ENCODE measurements at places on chromosomes 4 and X. TPM values are rescaled to one million over a fixed set of nuclear protein-coding genes. Genes with fewer than 3 reads are reported as not detected.

- no peaks in the 10 kb centered on the region for H3K4me1 ChIP-seq
- no peak overlapping the region for H3K27ac ChIP-seq
- H3K36me3 ChIP-seq = no peaks in the 10 kb centered on the region
- H3K4me3 ChIP-seq = no peak overlapping the region
- peak; percentile 42 for DNase-seq
- H3K27me3 ChIP-seq = no peaks in the 10 kb centered on the region
Observed at GRCh38 chr4:94127707-94128328, 79.8 kb upstream of the SMARCAD1 start.

- H3K36me3 ChIP-seq = no peaks in the 10 kb centered on the region
- H3K4me1 ChIP-seq = peaks cover 3% of the 10 kb centered on the region
Observed at GRCh38 chrX:153877571-153878261, 8.3 kb downstream of the L1CAM start.

Gene CYTL1
- 0.36 TPM for polyA plus RNA-seq

GRCh38 chr4:141905751-141906150 lies 269.4 kb downstream of the IL15 start:
- H3K27ac ChIP-seq = no peak overlapping the region
- no peak for DNase-seq
- H3K36me3 ChIP-seq = no peaks in the 10 kb centered on the region
- H3K4me1 ChIP-seq = no peaks in the 10 kb centered on the region

GRCh38 chrX:20005883-20006282 lies 15.0 kb upstream of the BCLAF3 start:
- no peak overlapping the region for H3K27ac ChIP-seq
- no peaks in the 10 kb centered on the region for H3K4me1 ChIP-seq
- no peak for DNase-seq
- no peaks in the 10 kb centered on the region for H3K36me3 ChIP-seq

- no peak overlapping the region for H3K27ac ChIP-seq
- DNase-seq = no peak
- no peaks in the 10 kb centered on the region for H3K27me3 ChIP-seq
- no peaks in the 10 kb centered on the region for H3K36me3 ChIP-seq
- no peak overlapping the region for H3K4me3 ChIP-seq
Observed at GRCh38 chrX:56343219-56343618, 111.1 kb downstream of the KLF8 start.

GRCh38 chr4:145583191-145584055 lies 35.8 kb upstream of the MMAA start:
- no peaks in the 10 kb centered on the region for H3K36me3 ChIP-seq
- H3K4me3 ChIP-seq = no peak overlapping the region
- H3K27me3 ChIP-seq = peaks cover 2% of the 10 kb centered on the region
- no peaks in the 10 kb centered on the region for H3K4me1 ChIP-seq
- DNase-seq = no peak

Gene GAGE1
- polyA plus RNA-seq = not detected

DNA sequence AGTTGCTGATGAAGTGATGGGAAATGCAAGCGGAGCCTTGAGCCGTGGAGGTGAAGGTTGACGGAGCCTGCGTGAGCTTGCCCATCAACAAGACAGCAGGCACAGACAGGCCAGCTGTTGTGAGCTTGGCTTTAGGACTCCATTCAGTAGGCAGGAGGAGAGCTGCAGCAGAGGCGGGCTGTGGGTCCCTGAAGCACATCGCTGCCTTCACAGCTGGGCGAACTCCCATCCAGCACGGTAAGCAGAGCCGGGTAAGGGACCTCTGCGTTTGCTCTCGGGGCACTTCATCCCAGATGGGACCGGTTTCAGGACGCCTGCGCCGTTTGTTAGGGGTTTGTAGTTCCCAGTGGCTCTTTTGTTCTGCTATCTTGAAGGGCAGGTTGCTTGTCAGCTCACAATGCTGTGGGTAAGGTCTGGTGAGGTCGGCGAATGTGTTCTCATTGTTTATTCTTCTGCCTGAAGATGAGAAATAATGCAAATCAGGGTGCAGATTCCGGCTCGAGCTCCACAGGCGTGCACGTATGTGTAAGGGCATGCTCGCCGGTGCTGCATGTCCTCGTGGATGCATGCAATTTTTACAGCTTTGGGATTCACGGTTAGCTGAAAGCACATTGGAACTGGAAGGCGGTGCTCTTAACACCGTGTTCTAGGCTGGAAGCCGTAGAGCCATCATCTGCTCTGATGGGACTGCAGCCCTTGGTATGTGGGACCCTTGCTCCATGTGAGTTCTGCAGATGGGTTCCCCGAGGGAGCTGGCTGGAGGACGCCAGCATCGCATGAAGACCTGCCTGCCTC lies 54.6 kb upstream of the CLDN34 start:
- H3K27me3 ChIP-seq = no peaks in the 10 kb centered on the region
- DNase-seq = no peak
- H3K36me3 ChIP-seq = no peaks in the 10 kb centered on the region
- H3K27ac ChIP-seq = no peak overlapping the region
- no peaks in the 10 kb centered on the region for H3K4me1 ChIP-seq
- no peak overlapping the region for H3K4me3 ChIP-seq

- no peaks in the 10 kb centered on the region for H3K36me3 ChIP-seq
- H3K27me3 ChIP-seq = peaks cover 20% of the 10 kb centered on the region
- H3K27ac ChIP-seq = no peak overlapping the region
- H3K4me1 ChIP-seq = no peaks in the 10 kb centered on the region
- peak overlapping the region; percentile 13 for H3K4me3 ChIP-seq
Observed at GRCh38 chr4:6470502-6471306, 1.7 kb downstream of the PPP2R2C start.

DNA sequence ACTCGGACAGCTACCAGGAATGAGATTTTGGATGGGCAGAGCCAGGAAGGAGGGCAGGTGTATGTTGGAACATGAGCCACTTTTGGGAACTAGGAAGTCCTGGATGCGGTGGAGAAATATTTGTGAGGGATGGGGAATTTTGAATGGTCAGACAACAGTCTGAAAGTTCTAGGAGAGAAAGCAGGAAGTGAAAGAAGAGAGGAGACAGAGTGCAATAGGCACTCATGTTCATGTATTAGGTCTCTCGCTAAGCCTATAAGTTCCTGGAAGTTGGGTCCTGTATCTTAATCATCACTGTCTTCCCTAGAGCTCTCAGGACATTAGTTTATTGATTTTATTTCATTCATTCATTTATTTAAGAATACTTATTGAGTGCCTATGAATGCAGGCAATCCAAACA lies 65.7 kb upstream of the CITED1 start:
- no peak overlapping the region for H3K27ac ChIP-seq
- DNase-seq = no peak
- no peaks in the 10 kb centered on the region for H3K4me1 ChIP-seq
- H3K4me3 ChIP-seq = no peak overlapping the region
- H3K27me3 ChIP-seq = no peaks in the 10 kb centered on the region

Gene PDS5A
- polyA plus RNA-seq = 22.7 TPM

GRCh38 chr4:3122081-3122563 lies 47.6 kb downstream of the HTT start:
- H3K4me3 ChIP-seq = no peak overlapping the region
- no peaks in the 10 kb centered on the region for H3K27me3 ChIP-seq
- no peak overlapping the region for H3K27ac ChIP-seq
- DNase-seq = no peak
- no peaks in the 10 kb centered on the region for H3K4me1 ChIP-seq

DNA sequence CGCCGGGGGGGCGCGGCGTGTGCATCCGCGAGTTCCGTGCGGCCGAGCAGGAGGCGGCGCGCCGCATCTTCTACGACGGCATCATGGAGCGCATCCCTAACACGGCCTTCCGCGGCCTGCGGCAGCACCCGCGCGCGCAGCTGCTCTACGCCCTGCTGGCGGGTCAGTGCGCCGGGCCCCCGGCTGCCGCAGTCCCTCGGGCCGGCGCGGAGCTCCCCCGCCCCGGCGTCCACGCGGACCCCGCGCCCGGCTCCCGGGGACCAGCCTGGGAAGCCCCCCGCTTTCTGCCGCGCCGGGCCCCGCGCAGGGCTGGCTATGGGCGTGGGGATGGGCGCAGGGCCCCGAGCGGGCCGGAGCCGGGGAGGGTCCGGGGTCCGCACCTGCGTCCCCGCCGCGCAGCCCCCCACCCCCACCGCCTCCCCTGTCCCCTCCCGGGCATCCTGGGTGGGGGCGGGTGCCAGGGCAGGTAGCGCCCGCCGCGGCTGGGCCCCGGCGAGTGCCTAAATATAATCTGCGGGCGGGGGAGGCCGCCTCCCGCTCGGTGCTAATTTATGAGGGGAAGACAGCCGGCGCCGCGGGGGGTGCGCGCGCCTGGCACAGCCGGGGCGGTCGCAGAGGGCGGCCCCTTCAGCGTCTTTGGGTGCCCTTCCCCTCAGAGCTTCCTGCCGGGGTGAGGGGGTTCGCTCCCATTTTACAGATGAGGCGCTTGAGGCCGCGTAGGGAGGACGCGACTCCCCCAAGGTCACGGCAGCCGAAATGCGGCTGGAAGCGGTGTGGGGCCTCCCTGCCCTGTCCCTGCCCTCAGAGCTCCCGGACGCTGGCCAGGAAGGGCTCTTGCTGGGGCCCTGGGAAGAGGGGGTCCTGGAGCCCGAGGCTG lies 837 bp downstream of the NAT8L start:
- peak; percentile 39 for DNase-seq
- H3K4me3 ChIP-seq = peak overlapping the region; percentile 63
- H3K36me3 ChIP-seq = no peaks in the 10 kb centered on the region

- DNase-seq = no peak
- H3K4me3 ChIP-seq = no peak overlapping the region
- H3K4me1 ChIP-seq = no peaks in the 10 kb centered on the region
- H3K36me3 ChIP-seq = no peaks in the 10 kb centered on the region
- H3K27me3 ChIP-seq = no peaks in the 10 kb centered on the region
Observed at GRCh38 chr4:173073939-173074500, 94.6 kb upstream of the GALNT7 start.

DNA sequence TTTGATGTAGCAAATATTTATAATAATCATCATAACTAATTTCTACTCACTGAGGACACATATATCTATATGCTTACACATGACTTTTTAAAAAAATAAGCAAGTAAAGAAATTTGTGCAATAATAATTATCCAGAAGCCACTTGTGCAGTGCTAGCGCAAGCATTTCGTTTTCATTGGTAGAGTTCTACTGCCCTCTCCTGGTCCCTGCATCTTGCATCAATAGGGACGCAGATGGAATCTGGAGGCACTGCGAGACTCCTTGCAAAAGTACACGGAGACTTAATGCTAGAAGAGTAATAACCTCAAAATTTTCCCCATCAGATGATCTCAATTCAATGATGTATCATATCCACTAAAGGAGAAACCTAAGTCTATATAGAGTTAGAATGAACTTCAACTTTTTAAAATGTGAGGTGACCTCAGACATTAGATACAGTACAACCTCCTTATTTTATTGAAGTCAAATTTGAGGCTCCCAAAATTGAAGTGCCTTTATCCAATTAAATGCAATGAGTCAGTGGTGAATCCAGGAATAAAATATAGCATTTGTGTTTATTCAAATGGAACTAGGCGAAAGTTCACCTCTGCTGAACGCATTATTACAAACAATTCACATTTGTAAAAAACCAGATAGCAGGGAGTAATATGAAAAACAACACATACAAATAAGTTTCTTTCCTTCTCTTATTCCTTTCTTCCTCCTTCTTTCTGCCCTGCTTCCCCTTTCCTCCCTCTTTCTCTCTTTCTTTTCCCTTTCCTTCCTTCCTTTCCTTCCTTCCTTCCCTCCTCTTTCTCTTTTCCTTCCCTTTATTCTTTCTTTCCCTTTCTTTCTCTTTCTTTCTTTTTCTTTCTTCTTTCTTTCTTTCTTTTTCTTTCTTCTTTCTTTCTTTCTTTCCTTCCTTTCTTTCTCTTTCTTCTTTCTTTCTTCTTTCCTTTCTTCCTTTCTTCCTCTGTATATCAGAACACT lies 450.0 kb downstream of the ANKRD50 start:
- H3K36me3 ChIP-seq = no peaks in the 10 kb centered on the region
- no peaks in the 10 kb centered on the region for H3K27me3 ChIP-seq

- no peak within 1 kb of the TSS for H3K27ac ChIP-seq
- DNase-seq = no peak
- no peaks in the 10 kb centered on the region for H3K27me3 ChIP-seq
- no peaks in the 10 kb centered on the region for H3K4me1 ChIP-seq
- no peaks in the 10 kb centered on the region for H3K36me3 ChIP-seq
- no peak within 1 kb of the TSS for H3K4me3 ChIP-seq
Observed at GRCh38 chr4:74308215-74308614, at the start of gene EPGN. Gene EPGN (plus strand): TSS chr4:74308470. CDS start chr4:74308534, 64 bp downstream.

Gene PDE5A
- 5.9 TPM for polyA plus RNA-seq

GRCh38 chrX:96464880-96465558 lies 219.6 kb upstream of the DIAPH2 start:
- no peaks in the 10 kb centered on the region for H3K36me3 ChIP-seq
- H3K27me3 ChIP-seq = no peaks in the 10 kb centered on the region
- H3K4me3 ChIP-seq = no peak overlapping the region
- DNase-seq = no peak
- H3K4me1 ChIP-seq = no peaks in the 10 kb centered on the region

GRCh38 chr4:139085141-139085540 lies 69.6 kb downstream of the NOCT start:
- DNase-seq = peak; percentile 24
- H3K27me3 ChIP-seq = no peaks in the 10 kb centered on the region
- H3K4me3 ChIP-seq = no peak overlapping the region
- H3K27ac ChIP-seq = no peak overlapping the region
- no peaks in the 10 kb centered on the region for H3K4me1 ChIP-seq

- H3K36me3 ChIP-seq = no peaks in the 10 kb centered on the region
- no peak overlapping the region for H3K27ac ChIP-seq
- no peak overlapping the region for H3K4me3 ChIP-seq
- H3K27me3 ChIP-seq = no peaks in the 10 kb centered on the region
- no peaks in the 10 kb centered on the region for H3K4me1 ChIP-seq
Observed at GRCh38 chr4:87677731-87678130, 27.7 kb downstream of the DMP1 start.

Gene AWAT2
- polyA plus RNA-seq = not detected

DNA sequence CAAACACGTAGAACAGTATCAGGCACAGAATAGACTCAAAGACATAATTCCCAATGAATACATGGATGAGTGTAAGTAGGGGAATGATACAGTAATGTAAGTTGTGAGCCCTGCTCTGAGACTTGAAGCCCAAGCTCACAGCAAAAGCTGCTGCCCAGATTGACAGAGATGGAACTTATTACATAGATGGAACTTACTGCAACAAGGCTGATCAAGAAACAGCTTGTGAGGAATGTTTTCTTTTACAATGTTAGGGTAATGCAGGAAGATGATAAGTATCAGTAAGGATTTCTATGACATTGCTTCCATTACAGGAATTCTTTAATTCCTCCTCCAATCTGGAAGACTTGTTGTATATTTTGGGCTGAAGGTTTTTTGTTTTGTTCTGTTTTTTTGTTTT lies 278.4 kb downstream of the IL15 start:
- no peak overlapping the region for H3K4me3 ChIP-seq
- no peaks in the 10 kb centered on the region for H3K4me1 ChIP-seq
- H3K36me3 ChIP-seq = no peaks in the 10 kb centered on the region
- H3K27ac ChIP-seq = no peak overlapping the region

- H3K27ac ChIP-seq = no peak overlapping the region
- H3K36me3 ChIP-seq = no peaks in the 10 kb centered on the region
- no peaks in the 10 kb centered on the region for H3K27me3 ChIP-seq
- DNase-seq = no peak
- H3K4me1 ChIP-seq = no peaks in the 10 kb centered on the region
- H3K4me3 ChIP-seq = no peak overlapping the region
Observed at GRCh38 chrX:148947399-148947975, 447.1 kb downstream of the AFF2 start.

Gene TKTL2
- polyA plus RNA-seq = 0.01 TPM

Gene FAM53A
- polyA plus RNA-seq = 0.27 TPM
